Activated CD4-positive, alpha-beta T cell treated with anti-CD3 and anti-CD28 coated beads, Interleukin-2, amount 10 ng/mL, durations not matched to agents 7 days and 5 days (primary cell): ENCODE measurements at places on chromosomes 6 and 20. TPM values are rescaled to one million over a fixed set of nuclear protein-coding genes. Genes with fewer than 3 reads are reported as not detected.

- DNase-seq = no peak
Observed at GRCh38 chr6:105094133-105094640, 85.6 kb downstream of the POPDC3 start.

DNA sequence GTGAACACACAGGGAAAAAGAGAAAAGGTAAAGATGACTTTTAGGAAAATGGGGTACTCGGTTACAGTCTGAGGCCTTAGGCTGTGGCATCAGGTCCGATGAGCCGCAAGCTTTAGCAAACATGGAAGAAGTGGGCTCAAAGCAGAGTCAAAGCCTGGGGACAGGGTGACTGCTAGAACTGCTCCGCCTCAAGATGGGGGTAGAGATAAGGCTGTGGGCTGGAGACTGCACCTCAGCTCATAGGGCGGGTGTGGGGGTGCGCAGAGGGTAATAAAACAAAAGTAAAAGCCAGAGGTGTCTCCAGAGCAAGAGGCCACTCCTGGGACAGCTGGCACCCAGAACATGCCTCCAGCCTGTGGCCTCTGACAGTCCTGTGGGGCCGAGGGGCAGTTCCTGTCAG is 21.3 kb upstream of the SYNDIG1 start:
- DNase-seq = no peak

The PSORS1C2 gene
- not detected for total RNA-seq

DNA sequence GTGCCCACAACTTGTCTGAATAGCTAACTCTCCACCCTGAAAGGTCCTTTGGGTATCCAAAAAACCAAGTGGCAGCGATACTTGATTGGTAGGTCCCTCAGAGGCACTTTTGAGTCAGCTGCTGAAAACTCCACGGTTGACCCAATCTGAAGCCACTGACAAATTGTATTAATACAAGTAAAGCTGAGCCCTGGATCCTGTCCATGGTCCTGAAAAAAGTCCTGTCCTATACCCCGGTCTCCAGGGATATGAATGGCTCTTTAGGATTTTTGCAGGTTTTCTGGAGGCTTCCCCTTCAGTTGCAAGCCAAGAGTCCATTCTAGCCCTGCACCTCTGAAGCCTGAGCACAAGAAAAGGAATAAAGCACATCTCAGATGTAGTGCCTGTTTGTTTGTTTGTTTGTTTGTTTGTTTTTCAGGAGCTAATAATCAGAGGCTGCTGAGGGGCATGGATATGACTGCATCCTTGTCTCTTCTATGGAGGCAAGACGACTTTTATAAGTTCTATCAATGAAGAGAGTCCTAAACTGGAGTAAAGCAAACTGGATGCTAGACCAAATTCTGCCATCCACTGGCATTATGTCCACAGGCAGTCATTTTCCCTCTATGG is 1.7 kb upstream of the SLC12A5 start:
- peak; percentile 57 for DNase-seq

- DNase-seq = no peak
Observed at GRCh38 chr6:142356884-142357225, 55.0 kb downstream of the ADGRG6 start.

The IPCEF1 gene
- 26.2 TPM for total RNA-seq

The BANF2 gene
- total RNA-seq = not detected

- no peak for DNase-seq
Observed at GRCh38 chr6:107956181-107956580, 1.8 kb downstream of the SEC63 start.

The TCP1 gene
- total RNA-seq = 209 TPM

DNA sequence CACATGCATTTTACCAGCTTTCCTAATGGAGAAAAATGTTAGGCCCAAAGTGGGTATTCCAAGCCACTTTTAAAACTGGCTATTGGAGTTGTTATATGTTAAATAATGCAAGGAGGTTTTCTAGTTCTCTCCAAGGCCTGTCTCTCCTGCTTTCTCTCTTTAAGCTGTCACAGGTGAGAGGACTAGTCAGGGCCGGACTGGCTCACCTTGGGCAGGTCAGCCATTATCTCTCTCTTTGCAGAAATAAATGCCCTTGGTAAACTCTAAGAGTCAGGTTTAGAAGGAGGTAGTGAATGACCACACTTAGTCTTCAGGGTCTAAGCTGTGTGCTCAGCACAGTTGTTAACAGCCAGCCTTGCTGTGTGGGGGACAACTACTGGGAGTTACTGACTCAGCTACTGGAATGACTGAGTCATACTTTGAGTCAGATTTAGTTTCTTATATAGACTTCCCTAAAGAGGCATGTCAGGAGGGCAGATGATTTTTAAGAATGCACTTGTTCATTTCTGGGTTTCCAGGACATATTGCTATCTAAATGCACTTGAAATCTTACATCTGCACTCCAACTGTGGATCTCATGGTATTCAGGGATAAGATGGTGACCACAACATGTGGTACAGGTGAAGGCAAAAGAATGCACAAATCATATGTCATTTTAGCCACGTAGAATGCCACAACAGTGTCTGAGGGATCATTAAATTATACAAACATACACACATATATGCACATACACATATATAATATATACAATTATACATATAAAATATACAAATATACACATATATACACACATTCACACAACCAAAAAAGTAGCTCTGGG is 719.4 kb downstream of the EPM2A start:
- DNase-seq = no peak

The OR2B6 gene
- not detected for total RNA-seq

GRCh38 chr6:37826188-37826587 is 6.7 kb downstream of the ZFAND3 start:
- DNase-seq = no peak

The OARD1 gene
- total RNA-seq = 28.4 TPM

DNA sequence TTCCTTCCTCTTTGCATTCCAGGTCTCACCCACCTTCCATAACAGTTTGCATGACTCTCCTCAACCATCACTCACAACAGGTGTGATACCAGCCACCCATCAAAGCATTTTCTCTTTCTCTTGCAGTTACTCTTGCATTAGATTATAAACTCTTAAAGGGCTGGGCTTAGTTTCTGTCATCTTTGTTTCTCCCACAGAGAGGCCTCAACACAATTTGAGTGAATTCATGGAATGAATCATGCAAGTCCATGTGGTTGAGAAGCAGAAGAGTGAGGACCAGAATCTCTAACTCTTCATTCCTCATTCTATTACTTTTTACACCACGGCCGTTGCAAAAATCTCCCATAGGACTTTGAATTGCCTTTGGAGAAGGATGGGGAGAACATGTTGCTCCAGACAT is 31.4 kb downstream of the OGFRL1 start:
- no peak for DNase-seq

The CYP39A1 gene
- not detected for total RNA-seq

GRCh38 chr20:32918751-32919150 is 60.0 kb downstream of the EFCAB8 start:
- no peak for DNase-seq

The SAMD3 gene
- 50.9 TPM for total RNA-seq

DNA sequence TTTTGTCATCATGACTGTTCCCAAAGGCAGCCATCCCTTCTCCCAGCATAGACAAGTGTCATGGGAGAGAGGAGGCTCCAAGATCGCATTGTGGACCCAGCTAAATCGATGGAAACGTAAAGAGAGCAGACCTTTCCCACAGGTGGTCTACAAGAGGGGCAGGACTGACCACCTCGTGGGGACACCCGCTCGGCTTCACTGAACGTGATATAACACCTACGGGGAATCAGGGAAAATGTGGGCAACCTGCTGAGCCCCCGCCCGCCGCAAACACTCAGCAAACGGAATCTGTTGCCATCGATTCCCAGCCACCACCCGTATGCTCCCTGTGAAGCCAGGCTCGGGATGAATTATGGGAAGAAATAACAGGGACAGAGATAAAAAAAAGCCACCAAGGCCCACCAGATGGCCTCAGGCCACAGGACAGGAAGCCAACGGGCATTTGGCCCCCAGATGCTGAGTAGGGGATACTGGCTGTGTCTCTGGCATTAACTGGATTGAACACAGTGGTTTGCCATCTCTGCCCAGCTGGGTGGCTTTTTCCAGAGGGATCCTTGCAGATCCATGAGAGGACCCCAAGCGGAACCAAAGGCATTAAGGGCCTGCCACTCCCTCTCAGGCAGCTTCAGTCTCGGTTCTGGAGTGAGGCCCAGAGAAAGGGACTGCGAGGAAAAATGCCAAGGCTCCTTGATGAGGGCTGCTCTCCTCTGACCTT is 44.4 kb downstream of the BMP7 start:
- DNase-seq = no peak

DNA sequence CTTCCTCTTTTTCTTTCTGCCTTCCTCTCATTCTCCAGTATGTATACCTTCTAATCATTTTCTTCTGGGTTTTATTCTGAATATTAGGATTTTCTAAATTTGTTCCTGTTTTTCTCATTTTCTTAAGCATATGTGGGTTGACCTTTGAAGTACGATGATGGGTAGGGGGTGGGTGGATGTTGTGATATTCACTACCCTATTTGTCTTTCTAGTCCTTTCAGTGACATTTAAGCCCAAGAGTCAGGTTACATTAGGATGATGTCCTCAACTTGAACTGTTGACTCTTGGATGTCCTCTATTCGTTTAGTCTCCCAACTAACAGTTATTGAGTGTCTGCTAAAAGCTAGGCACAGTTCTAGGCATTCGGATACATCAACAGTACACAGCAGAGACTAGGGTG is 7.3 kb downstream of the ABT1 start:
- no peak for DNase-seq

- no peak for DNase-seq
Observed at GRCh38 chr6:143376861-143377260, 73.6 kb downstream of the ADAT2 start.

- DNase-seq = no peak
Observed at GRCh38 chr20:6920991-6921613, 153.6 kb downstream of the BMP2 start.

The FAM217A gene
- not detected for total RNA-seq

DNA sequence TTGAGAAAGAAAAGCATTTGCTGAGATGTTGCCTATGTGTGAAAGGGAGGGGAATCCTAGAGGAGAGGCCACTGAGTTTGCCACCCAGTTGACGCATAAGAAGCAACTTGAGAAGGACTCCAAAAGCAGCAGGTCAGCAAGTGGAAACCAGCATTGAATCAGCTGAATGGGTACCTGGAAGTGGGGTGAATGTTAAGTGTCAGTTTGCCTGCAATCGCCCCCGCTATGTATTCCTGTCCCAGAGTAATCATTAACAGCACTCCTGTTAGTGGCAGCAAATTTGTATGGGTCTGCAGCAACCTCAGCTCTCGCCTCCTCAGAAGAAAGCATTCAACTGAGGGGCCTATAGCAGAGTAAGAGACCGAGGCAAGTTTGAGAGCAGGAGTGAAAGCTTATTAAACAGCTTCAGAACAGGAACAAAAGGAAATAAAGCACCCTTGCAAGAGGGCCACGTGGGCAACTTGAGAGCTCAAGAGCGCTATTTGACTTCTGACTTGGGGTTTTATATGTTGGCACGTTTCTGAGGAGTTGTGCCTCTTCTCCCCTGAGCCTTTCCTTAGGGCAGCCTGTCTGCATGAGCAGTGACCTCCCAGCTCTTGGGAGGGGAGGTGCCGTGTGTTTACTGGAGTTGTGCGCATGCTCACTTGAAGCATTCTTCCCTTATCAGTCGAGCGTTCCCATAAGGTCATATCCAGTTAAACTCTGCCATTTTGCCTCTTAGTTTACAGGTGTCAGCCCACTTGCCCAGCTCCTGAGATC is 122.6 kb upstream of the PHACTR1 start:
- no peak for DNase-seq

The GSTA3 gene
- total RNA-seq = not detected

GRCh38 chr6:44064089-44064947 is 62.9 kb downstream of the MRPL14 start:
- DNase-seq = no peak

The TRDN gene
- not detected for total RNA-seq

The TFAP2A gene
- not detected for total RNA-seq

The PTGIS gene
- total RNA-seq = 0.62 TPM

- DNase-seq = no peak
Observed at GRCh38 chr20:50308166-50308512, 117.5 kb downstream of the CEBPB start.

GRCh38 chr20:59825944-59826759 is 107.3 kb downstream of the SYCP2 start:
- no peak for DNase-seq

GRCh38 chr20:32674362-32674789 is 635 bp upstream of the C20orf203 start:
- peak; percentile 82 for DNase-seq

GRCh38 chr6:31081872-31082271 is 30.5 kb downstream of the C6orf15 start:
- DNase-seq = no peak

GRCh38 chr20:52004018-52004417 is 187.6 kb downstream of the ZFP64 start:
- DNase-seq = no peak

The ADGRG6 gene
- total RNA-seq = 0.52 TPM

GRCh38 chr6:6964675-6965074 is 143.1 kb upstream of the RREB1 start:
- no peak for DNase-seq

DNA sequence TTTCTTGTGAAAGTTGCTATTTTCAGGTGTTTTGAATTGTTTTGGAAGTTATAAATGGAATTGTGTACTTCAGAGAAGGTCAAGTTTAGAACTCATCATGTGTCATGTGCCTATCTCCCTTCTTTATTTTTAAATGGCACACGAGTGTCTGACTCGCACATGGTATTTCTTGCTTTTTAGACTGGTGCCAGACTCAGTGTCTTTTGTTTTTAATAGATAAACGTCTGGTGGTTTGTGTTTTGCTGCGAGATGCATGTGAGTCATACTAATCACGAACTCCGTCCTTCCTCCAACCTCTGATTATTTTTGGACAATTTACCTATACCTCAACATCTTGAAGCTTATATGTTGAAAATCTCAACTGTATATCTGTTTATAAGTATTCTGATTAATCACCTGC is 292.1 kb downstream of the CDKAL1 start:
- no peak for DNase-seq

- DNase-seq = no peak
Observed at GRCh38 chr6:119277052-119277451, 72.5 kb downstream of the MAN1A1 start.

DNA sequence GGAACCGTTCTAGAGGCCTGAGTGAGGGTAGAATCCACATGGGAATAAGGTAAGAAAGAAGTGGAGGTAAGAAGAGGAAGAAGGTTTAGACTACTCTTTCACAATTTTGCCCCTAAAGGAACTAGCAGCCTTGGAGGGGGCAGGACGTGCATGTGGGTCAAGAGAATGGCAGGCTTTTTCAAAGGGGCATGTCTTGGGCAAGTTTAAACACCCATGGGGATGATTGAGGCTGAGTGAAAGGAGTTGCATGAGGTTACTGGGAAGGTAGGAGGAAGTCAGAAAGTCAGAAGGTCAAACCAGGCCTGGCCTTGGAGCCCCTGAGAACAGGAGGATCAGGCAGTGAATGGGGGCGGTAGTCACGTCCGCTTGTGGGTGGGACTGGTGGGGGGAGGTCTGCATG is 10.2 kb downstream of the ADA start:
- no peak for DNase-seq
